NCI-H526 (cell line): ENCODE measurements at places on chromosomes 6 and 20.
A peak's percentile ranks its signal among the peaks of the same experiment; 100 is the strongest.

DNA sequence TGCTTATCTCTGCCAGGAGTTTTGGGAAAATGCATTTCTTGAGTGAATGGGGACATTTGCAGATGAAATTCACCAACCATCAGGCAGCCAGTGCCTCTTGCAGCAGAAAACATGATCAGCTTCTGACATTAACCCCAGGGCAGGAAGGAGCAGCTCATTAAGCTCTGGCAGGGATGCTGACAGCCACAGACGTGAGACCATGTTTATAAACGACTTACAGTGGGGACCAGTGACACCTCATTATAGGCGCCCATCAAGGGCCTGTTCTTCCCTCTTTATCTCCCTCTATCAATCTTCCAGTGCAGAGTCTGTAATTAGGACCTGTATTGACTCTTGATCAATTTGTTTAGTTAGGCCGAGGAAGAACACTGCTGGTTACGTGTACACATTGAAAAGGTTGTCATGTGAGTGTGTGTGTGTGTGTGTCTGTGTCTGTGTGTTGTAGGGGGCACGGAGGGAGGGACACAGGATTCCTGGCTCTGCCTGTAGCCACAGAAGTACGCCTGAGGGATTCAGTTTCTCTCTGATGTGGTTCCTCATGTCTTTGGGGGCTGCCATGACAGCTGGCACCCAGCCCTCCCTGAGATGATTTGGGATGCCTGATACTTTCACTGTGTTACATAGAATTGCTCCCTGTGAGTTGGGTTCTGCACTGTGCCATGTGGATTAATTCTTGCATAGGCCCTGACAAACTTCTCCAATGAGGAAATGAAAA lies 428.4 kb upstream of the CHD6 start:
- DNase-seq: no peak

GRCh38 chr6:128379577-128379976 lies 140.8 kb downstream of the PTPRK start:
- DNase-seq: no peak

DNA sequence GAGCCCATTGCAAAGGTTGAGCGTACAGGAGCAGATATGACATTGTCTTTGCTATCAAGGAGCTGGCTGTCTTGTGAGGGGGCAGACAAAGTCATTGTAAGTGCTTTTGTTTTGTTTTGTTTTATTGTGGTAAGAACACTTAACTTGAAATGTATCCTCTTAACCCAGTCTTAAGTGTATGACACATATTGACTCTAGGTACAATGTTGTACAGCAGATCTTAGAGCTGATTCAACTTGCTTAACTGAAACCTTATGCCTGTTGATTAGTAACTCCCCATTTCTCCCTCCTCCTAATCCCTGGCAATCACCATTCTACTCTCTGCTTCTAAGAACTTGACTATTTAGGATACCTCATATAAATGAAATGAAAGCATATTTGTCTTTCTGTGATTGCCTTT lies 429.0 kb downstream of the BMP2 start:
- no peak for DNase-seq

GRCh38 chr20:11778206-11778570 lies 139.5 kb upstream of the BTBD3 start:
- no peak for DNase-seq

DNA sequence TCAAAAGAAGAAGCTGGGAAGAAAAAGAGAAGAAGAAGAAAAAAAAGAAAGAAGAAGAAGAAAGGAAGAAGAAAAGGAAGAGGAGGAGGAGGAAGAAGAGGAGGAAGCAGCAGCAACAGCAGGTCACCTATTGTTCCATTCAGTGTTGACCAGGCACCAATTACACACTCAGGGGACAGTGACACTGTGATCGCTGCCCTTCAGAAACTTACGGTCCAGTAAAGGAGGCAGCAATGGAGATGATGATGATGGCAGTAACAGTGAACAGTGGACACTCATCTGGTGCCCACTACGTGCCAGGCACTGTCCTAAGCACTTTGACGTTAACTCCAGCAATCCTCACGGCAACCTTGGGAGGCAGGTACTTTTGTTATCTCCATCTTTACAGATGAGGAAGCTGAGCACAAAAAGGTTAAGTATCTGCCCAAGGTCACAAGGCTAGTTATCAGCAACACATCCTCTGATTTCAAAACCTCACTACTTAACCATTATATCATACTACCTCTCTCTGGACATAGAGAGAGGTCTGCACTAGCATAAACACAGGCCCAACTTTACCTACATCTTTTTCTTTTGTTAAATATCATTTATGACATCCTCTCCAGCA lies 83.2 kb downstream of the SLC22A23 start:
- DNase-seq: no peak

DNA sequence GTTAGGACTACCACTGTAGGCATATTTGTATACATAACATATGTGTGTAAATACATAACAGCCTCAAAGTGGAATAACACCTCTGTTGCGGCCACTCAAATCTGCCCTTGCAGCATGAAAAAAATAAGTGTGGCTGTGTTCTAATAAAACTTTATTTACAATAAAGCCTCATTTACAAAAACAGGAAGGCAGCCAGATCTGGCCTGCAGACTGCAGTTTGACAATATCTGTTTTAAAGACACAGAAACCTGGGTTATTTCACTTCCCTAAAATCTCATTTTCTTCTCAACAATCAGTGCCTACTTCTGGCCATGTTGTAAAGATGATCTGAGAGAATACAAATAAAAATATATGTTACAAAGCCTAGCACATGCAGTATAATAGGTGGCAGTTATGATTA lies 53.9 kb upstream of the SCML4 start:
- DNase-seq: no peak

DNA sequence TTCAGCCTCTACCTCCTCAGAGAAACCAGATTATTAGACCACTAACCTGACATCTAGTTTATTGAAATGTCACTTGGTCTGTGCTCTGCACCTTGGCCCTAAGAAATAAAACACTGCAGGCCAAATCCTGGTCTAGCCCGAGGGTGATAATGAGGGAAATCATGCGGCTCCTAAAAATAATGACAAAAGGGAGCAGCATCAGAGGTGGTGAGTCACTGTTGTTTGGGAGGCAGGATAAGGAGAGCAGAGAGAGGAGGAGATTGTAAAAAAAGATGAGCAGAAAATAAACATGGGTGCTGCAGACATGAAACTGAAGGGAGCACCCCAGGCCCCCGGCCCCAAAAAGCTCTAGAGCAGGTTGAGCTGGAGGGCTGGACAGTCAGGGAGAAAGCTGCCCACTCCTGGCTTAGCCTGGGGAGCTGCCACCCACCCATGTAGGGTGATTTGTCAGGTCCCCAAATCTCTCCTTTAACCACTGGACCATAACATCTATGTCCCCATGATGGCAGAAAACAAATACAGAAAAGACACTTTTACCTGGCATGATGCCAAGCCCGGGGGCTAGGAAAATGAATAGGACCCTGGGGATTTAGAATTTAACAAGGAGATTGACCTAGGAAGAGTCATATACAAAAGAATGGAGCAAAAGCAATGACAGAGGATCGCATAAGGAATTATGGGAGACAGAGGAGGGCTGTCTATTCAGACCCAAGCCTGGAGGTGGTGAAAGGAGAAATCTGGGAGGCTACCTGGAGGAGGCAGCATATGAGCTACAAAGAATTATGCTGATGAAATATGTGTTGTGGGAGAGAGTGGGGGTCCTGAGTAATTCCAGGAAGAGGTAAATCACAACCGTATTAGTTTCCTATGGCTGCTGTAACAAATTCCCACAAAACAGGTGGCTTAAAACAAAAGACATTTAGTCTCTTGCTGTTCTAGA lies 103.7 kb downstream of the SNAP25 start:
- no peak for DNase-seq

DNA sequence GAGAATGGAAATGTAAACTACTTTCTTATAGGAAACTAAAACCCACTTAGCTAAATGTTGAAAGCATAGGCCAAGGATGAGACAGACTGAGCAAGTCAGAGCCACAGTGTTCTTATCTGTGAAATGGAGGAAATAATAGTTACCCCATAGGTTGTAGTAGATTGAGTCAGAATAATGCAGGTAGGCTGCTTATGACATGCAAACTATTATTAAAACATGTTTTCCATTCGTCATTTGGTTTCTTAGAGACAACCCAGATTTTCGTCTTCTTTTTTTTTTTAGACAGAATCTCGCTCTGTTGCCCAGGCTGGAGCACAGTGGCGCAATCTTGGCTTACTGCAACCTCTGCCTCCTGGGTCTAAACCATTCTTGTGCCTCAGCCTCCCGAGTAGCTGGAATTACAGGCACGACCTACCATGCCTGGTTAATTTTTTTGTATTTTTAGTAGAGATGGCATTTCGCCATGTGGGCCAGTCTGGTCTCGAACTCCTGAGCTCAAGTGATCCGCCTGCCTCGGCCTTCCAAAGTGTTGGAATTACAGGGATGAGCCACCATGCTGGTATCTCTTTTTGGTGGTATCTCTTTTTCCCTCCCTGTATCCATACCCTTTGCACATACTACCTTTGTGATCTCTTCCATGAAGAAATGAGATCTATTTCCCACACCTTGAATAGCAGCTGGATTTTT lies 196.5 kb upstream of the ZNF217 start:
- DNase-seq: no peak

DNA sequence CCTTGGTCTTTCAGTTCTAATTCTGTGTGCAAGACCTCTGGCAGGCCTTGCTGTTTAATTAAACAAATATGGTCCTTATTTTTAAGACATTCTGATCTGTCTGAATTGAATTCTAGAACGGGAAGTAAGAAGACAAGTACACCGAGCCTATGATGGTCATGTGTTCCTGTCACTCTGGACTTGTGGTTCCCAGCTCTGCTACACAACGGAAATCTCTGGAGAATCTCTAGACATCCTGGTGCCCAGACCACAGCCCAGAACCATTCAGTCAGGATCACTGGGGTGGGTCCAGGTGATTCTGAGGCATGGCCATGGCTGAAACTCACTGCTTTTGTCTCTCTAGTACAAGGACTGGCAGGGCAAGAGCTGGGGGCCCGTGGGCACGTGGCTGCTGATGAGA lies 15.9 kb upstream of the KCNK16 start:
- no peak for DNase-seq

GRCh38 chr6:4129446-4129845 lies 5.9 kb downstream of the ECI2 start:
- DNase-seq: no peak

DNA sequence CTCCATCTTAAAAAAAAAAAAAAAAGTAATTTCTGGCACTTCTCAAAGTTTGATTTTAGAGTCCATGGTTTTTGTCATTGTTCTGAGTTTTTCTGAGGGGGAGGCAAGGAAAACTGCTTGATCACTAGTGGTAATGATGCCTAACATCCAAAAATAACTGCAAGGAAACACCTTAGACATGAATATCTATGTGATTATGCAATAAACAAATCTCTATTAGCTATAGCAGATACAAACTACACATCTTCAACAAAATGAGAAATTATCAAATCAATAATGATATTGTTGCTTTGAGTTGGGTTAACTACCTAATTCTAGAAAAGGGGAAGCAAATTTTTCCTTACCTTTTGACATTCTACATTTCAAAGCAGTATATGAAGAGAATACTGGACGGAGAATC lies 230.9 kb upstream of the JARID2 start:
- DNase-seq: no peak

GRCh38 chr6:102026649-102027048 lies 633.1 kb downstream of the GRIK2 start:
- no peak for DNase-seq

GRCh38 chr6:131040866-131041265 lies 22.2 kb downstream of the EPB41L2 start:
- DNase-seq: no peak

DNA sequence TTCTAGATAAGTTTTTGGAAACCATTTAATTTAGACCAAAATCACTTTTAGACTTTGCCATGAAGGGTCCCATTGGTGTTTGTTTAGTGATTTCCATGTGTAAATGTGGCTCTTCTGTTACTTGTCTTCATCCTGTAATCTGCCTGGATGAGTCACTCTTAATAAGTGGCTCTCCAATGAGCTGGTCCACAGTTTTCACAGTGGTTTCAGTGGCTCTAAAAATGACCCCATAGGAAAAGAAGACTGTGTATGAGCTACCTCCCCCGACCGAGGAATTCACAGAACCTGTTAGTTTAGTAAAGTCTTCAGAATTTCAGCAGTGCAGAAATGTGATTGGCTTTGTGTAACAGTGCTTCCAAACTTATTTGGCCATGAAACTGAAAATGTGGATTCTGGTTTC lies 492.0 kb upstream of the MARCKS start:
- DNase-seq: no peak

- peak; percentile 55 for DNase-seq
Observed at GRCh38 chr6:138485005-138485545, 14.2 kb downstream of the NHSL1 start.

DNA sequence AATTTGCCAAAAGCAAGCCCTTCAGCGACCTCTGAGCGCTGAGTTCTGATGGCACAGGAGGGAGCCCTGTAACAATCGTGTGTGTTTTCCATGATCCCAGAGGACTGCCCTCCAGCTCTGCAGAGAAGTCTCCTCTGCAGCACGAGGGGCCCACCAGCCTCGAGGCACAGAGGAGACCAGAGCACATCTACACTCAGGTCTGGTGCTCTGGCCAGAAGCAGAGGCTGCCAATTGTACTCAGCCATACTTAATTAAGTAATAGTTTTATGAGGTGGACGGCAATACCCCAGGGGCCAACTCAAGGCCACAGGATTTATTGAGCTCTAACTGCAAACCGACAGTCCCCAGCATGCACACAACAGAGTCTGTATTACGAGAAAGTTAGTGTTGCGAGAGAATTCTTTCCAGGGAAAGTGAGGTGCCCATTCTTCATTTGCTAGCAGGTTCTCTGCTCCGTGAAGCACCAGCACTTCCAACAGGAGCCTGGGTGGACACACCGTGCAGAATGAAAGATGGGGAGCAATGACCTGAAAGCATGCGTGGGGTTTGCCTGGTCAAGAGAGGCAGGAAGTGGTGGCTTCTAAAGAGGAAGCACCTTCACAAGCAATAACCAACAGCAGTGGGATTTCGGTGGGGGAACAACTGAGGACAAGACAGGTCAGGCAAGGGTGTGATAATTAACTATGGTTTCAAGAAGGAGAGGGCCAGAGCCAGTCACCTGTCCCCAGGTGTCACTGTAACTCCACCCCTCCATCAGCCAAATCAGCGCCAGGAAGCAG lies 92.8 kb upstream of the FOXC1 start:
- DNase-seq: no peak

- no peak for DNase-seq
Observed at GRCh38 chr6:87341899-87342298, 2.7 kb upstream of the C6orf163 start.

GRCh38 chr20:5171790-5172164 lies 45.0 kb downstream of the CDS2 start:
- no peak for DNase-seq

GRCh38 chr6:90374201-90374600 lies 77.6 kb upstream of the BACH2 start:
- no peak for DNase-seq
